ENCODE measurements at places on chromosomes 12 and 14. TPM values are rescaled to one million over a fixed set of nuclear protein-coding genes. Genes with fewer than 3 reads are reported as not detected.

The FAM90A1 gene
- total RNA-seq, result 2.6 TPM

The NFATC4 gene
- total RNA-seq, result 12.2 TPM

DNA sequence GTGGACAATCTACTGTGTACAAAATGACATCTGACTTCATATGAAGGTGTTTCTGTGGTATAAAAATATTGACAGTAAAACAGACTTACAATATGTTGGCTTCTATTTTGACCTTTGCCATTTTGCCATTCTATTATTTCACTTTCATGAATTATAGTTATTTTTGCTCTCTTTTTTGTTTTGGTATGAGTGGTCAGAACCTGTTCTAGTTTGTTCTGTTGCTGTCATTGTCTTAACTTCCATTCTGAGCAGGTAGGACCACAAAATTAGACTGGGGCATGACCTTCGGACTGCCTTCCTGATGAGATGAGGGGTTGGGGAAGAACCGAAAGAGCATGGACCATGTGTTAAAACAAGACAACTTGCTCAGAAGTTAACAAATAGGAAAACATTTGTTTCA is 36.5 kb upstream of the IFNG-AS1 start:
- no peak for DNase-seq

The SRRM4 gene
- 0.76 TPM for total RNA-seq

DNA sequence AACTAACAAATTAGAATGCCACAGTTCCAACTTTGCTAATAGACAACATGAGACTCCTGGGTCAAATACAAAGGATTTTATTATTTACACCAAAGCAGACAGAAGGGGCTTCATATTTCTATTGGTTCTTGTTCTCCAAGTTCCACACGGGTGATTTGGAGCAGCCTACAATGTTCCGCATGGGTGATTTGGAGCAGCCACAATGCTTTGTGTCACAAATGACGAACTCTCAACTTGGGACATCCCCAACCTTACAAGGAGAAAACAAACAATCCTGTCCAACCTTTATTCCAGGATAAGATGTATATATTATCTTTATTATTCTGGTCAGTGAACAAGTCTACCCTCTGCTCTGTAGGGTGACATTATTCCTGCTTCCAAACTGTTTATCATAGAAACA is 694.3 kb upstream of the MGAT4C start:
- no peak for DNase-seq
